Neural progenitor cell (in vitro differentiated cells): ENCODE measurements at places on chromosomes 13 and 19. TPM values are rescaled to one million over a fixed set of nuclear protein-coding genes. Genes with fewer than 3 reads are reported as not detected.

DNA sequence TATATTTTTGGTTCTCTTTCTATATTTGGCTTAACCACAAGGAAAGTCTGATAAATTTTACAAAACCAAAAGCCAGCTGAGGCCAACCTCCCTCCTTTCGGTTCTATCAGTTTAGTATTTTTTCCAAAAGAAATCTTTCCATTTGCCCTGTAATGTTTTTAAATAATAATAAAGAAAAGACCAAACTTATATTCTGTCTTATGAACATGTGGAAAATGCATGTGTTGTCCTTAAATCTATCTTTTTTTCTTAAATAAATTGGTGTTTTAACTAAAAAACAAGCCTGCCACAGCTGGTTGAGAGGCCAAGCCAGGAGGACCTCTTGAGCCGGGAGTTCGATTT is 113.6 kb downstream of the SACS start:
- no peak overlapping the region for H3K4me3 ChIP-seq
- H3K27ac ChIP-seq = no peak overlapping the region
- peaks cover 11% of the 10 kb centered on the region for H3K4me1 ChIP-seq
- no peak for DNase-seq
- no peaks in the 10 kb centered on the region for H3K36me3 ChIP-seq

Gene ZIK1
- total RNA-seq = 35.1 and 56.1 TPM in 2 replicates

GRCh38 chr13:51816604-51817249 is 12.8 kb upstream of the DHRS12 start:
- H3K4me3 ChIP-seq = no peak overlapping the region
- no peak for DNase-seq
- H3K36me3 ChIP-seq = no peaks in the 10 kb centered on the region
- H3K4me1 ChIP-seq = no peaks in the 10 kb centered on the region

DNA sequence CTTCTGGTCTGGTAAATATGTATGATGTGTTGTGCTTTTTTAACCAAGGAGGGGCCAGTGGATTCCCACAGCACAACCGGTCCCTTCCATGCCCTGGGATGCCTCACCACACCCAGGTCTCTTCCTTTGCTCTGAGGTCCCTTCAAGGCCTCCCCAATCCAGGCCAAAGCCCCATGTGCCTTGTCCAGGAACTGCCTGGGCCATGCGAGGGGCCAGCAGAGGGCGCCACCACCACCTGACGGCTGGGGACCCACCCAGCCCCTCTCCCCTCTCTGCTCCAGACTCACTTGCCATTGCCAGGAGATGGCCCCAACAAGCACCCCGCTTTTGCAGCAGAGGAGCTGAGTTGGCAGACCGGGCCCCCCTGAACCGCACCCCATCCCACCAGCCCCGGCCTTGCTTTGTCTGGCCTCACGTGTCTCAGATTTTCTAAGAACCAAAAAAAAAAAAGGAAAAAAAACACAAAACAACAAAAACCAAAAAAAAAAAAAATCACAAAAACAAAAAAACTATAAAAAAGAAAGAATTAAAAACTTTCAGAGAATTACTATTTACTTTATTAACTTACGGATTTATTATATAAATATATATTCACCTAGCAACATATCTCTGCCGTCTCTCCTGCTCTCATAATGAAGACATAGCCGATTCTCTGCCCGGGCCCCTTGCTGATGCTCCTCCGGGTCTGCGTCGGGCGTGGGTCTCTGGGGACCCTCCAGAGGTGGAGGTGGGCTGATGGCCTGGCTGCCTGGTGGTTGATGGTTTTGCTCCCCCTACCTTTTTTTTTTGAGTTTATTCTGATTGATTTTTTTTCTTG is 14.4 kb downstream of the CAPN12 start:
- no peaks in the 10 kb centered on the region for H3K27me3 ChIP-seq
- peak; percentile 88 for DNase-seq
- no peak overlapping the region for H3K27ac ChIP-seq
- no peaks in the 10 kb centered on the region for H3K36me3 ChIP-seq

- no peaks in the 10 kb centered on the region for H3K27me3 ChIP-seq
- H3K4me3 ChIP-seq = no peak overlapping the region
- no peak for DNase-seq
Observed at GRCh38 chr13:32889986-32890565, 126.1 kb upstream of the KL start.

Gene CGB3
- not detected in 2 replicates for total RNA-seq

- H3K4me3 ChIP-seq = no peak overlapping the region
- no peaks in the 10 kb centered on the region for H3K4me1 ChIP-seq
- no peak overlapping the region for H3K27ac ChIP-seq
- H3K27me3 ChIP-seq = no peaks in the 10 kb centered on the region
- H3K36me3 ChIP-seq = no peaks in the 10 kb centered on the region
Observed at GRCh38 chr19:6494438-6495036, 7.6 kb downstream of the TUBB4A start.

Gene FOSB
- total RNA-seq = 2.3 and 5.4 TPM in 2 replicates

DNA sequence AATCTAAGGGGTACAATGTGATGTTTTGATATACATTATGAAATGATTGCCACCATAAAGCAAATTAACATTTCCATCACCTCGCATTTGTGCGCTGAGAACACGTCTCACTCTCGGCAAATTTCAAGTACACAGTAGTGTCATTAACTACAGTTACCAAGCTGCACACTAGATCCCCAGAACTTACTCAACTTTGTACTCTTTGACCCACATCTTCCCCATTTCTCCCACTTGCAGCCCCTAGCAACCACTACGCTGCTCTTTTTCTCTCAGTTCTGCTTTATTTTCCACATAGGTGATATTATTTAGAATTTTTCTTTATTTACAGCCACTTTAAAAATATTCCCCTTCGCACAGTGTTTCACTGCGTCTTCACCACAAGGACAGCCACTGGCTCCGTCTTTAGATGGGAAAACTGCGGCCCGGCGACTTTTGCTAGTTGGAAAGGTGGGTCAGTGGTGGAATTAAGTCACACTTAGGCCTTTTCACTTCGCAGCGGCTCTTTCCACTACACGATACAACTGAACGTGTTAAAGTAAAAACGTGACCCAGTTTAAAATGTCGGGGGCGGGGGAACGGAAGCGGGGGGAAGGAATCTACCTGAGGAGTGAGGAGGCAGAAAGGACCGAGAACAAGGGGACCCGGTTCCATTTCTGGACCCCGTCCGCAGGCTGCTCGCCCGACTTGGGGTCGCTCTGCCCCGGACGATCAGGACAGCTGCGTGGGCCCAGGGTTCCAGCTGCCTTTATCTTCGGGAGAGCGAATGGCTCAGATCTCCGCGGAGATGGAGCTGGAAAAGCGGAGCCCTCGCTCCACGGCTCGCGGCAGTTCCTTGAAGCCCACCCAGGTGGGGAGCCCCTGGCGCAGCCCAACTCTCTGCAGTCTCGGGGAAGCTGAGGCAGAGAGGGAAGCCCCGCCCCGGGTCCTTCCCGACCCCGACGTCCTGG is 486.1 kb downstream of the UQCRFS1 start:
- peaks cover 22% of the 10 kb centered on the region for H3K27me3 ChIP-seq
- H3K4me1 ChIP-seq = no peaks in the 10 kb centered on the region
- peak overlapping the region; percentile 28 for H3K4me3 ChIP-seq

GRCh38 chr13:49664606-49665005 is 26.7 kb downstream of the EBPL start:
- peak; percentile 87 for DNase-seq
- peaks cover 5% of the 10 kb centered on the region for H3K4me1 ChIP-seq
- no peak overlapping the region for H3K4me3 ChIP-seq
- H3K27me3 ChIP-seq = peaks cover 82% of the 10 kb centered on the region
- no peaks in the 10 kb centered on the region for H3K36me3 ChIP-seq
- H3K27ac ChIP-seq = no peak overlapping the region

- no peaks in the 10 kb centered on the region for H3K27me3 ChIP-seq
- DNase-seq = peak; percentile 83
Observed at GRCh38 chr19:52946322-52947310, 16.1 kb downstream of the ZNF816 start.

GRCh38 chr19:14150041-14150769 is 13.8 kb upstream of the ASF1B start:
- H3K27ac ChIP-seq = peak overlapping the region; percentile 80
- no peak for DNase-seq
- H3K4me3 ChIP-seq = no peak overlapping the region
- H3K36me3 ChIP-seq = no peaks in the 10 kb centered on the region
- H3K4me1 ChIP-seq = peaks cover 25% of the 10 kb centered on the region

DNA sequence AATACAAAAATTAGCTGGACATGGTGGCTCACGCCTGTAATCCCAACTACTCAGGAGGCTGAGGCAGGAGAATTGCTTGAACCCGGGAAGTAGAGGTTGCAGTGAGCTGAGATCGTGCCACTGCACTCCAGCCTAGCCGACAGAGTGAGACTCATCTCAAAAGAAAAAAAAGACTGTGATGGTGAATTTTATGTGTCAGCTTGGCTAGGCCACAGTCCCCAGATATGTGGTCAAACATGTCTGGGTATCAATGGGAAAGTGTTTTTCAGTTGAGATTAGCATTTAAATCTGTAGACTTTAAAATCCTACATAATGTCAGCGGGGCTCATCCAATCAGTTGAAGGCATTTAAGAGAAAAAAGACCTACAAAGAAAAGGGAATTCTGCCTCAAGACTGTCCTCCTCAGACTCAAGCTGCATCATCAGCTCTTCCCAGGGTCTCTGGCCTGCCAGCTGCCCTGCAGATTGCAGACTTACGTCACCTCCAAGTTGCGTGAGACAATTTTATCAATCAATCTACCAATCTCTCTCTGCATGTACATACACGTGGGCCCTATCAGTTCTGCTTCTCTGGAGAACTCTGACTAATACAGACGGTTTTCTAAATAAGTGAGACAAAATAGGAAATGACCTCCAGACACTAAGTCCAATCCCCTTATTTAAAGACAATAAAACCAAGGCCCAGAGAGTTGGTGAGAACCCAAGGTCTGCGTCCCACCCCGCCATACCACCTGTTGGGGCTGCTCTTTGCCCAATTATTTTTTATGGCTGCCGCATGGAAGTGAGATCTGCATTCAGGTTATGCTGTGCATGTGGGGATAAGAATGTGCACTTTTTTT is 99.2 kb downstream of the ABCC4 start:
- no peaks in the 10 kb centered on the region for H3K36me3 ChIP-seq
- no peak for DNase-seq
- H3K4me1 ChIP-seq = no peaks in the 10 kb centered on the region
- no peaks in the 10 kb centered on the region for H3K27me3 ChIP-seq
- H3K4me3 ChIP-seq = no peak overlapping the region

Gene CDX2
- not detected in 2 replicates for total RNA-seq

GRCh38 chr19:10116085-10116865 is 3.4 kb downstream of the EIF3G start:
- H3K4me1 ChIP-seq = no peaks in the 10 kb centered on the region
- H3K27me3 ChIP-seq = no peaks in the 10 kb centered on the region
- H3K36me3 ChIP-seq = no peaks in the 10 kb centered on the region
- no peak overlapping the region for H3K4me3 ChIP-seq
- DNase-seq = no peak

DNA sequence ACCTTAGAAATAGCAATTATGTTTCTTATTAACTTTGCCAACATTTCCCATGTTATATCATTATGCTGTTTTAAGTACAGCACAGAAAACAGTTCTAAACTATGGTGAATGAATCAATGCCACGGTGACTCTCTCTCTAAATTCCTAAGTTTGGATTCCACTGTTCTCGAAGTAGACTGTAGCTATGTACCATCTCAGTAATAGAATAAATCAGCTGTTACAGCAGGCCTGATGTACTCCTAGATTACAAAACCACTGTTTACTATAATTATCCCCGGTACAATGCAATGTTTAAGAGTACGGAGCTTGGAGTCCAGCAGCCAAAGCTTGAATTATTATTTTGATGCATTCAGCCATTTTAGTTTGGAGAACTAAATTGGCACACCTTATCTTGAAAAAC is 476.3 kb upstream of the SLITRK1 start:
- H3K4me1 ChIP-seq = no peaks in the 10 kb centered on the region
- DNase-seq = no peak
- H3K27ac ChIP-seq = no peak overlapping the region

DNA sequence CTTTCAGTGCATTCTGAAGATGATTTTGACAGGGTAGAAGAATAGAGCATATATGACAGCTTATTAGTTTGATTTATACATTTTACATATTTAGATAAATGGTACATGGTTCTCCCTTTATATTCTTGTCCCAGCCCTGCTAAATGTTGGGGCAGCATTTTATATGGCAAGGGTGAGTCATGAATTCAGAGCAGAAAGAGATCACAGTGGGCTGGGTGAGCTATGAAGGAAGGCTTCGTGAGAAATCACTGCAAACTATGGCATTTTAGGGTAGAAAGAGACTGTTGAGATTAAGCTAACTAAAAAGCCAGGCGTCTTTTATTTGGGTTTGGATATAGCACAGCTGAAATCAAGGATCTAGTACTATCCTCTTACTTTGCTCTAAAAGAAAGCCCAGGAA is 23.9 kb upstream of the METTL21C start:
- H3K4me1 ChIP-seq = no peaks in the 10 kb centered on the region
- H3K27ac ChIP-seq = no peak overlapping the region
- no peak overlapping the region for H3K4me3 ChIP-seq
- H3K27me3 ChIP-seq = no peaks in the 10 kb centered on the region

Gene PEAK3
- total RNA-seq = not detected in 2 replicates

DNA sequence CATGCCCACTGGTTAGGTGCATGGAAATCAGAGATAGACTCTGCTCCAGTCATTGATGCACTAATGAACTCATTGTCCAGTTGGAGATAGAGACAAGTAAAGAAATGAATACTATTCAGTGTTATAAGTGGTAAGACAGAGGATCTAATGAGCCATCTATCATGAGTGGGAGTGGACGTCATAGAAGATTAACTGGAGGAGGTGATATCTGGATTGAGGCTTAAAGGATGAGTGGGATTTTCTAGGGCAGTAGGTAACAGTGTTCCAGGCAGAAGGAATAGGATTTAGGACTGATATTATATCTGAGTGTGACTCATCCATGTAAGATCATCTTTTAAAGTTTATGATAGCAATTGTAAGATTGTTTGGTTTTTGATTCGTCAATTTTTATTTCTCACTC is 152.2 kb upstream of the CSNK1A1L start:
- H3K27ac ChIP-seq = no peak overlapping the region
- no peak for DNase-seq
- no peaks in the 10 kb centered on the region for H3K27me3 ChIP-seq

DNA sequence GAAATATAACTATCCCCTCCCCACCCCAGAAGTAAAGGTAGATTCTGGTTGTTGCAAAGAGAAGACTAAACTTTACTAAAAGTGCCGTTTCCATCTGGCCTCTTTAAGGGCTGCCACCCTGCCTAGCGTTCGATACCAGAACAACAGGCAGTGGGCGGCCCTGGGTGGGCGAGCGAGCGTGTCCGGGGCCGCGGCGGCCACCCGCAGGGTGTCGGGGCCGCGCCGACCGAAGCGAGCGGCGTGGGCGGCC is 2.6 kb downstream of the FGF9 start:
- DNase-seq = no peak
- peak overlapping the region; percentile 88 for H3K4me3 ChIP-seq
- H3K36me3 ChIP-seq = no peaks in the 10 kb centered on the region
- H3K27ac ChIP-seq = no peak overlapping the region
- peaks cover 76% of the 10 kb centered on the region for H3K27me3 ChIP-seq
- H3K4me1 ChIP-seq = peaks cover 28% of the 10 kb centered on the region

- no peak overlapping the region for H3K27ac ChIP-seq
- H3K4me1 ChIP-seq = peaks cover 4% of the 10 kb centered on the region
- no peaks in the 10 kb centered on the region for H3K36me3 ChIP-seq
- no peak for DNase-seq
- H3K4me3 ChIP-seq = no peak overlapping the region
Observed at GRCh38 chr19:46213806-46214205, 15.7 kb upstream of the IGFL1 start.

Gene RFPL4A
- total RNA-seq = not detected in 2 replicates

- no peaks in the 10 kb centered on the region for H3K27me3 ChIP-seq
- no peak overlapping the region for H3K4me3 ChIP-seq
- H3K36me3 ChIP-seq = no peaks in the 10 kb centered on the region
Observed at GRCh38 chr13:30816736-30817135, 81.4 kb downstream of the ALOX5AP start.
